Activated naive CD8-positive, alpha-beta T cell treated with anti-CD3 and anti-CD28 coated beads, Interleukin-2, amount 50 U/mL, for 24 hours (primary cell): ENCODE measurements at places on chromosomes 4 and X.

- no peak for DNase-seq
Measured at GRCh38 chr4:87490664-87491369, 38.4 kb downstream of the SPARCL1 start.

DNA sequence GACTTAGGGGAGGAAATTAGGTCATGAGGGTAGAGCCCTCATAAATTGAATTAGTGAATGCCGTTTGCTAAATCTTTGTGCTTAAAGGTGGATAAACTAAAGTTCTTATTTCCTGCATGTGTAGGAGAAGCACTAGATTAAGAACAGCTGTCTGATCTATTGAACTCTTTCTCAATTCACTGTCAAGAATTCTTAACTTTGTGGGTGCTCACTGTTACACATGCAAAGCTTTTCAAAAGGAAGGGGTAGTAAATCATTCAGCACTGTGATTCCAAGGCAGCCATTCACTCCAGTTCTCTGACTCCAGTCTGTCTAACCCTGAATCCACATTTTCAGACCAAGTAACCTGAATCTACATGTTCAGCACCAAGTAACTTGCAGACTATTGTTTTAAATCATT lies 1520.1 kb downstream of the PCDH18 start:
- DNase-seq = no peak

- no peak for DNase-seq
Measured at GRCh38 chr4:38030023-38030422, 69.8 kb downstream of the PTTG2 start.

DNA sequence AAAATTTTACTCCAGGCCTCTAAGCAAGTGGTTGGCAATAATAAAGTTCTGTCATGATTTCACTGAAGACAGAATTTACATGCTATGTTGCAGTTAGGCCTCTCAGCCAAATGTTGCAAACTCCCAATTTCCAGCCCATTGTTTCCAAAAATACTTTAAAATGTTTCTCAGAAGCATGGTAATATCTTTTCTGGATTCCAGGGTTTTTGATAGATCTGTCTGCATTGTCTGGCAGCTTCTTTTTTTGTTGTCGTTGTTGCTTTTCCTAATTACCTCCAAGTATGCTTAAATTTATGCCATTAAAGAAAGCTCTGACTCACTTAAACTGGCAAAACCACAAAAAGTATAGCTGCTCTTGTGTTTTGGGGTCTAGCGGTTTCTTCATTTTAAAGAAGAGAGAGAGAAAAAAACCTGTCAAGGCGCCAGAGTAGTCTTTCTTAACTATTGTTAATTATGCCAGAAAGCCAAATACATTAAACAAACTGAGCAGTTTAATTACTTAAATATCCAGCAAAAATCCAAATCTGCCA lies 97.0 kb downstream of the AGTR2 start:
- DNase-seq = no peak

- DNase-seq = no peak
Measured at GRCh38 chr4:140809676-140810075, 53.5 kb upstream of the TBC1D9 start.

DNA sequence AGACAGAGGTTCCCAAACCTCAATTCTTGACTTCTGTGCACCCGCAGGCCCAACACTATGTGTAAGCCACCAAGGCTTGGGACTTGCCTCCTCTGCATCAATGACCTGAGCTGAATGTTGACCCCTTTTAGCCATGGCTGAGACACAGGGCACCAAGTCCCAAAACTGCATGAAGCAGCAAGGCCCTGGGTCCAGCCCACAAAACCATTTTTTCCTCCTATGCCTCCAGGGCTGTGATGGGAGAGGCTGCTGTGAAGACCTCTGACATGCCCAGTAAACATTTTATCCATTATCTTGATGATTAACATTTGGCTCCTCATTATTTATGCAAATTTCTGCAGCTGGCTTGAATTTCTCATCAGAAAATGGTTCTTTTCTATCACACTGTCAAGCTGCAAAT lies 85.4 kb downstream of the ITM2A start:
- no peak for DNase-seq

DNA sequence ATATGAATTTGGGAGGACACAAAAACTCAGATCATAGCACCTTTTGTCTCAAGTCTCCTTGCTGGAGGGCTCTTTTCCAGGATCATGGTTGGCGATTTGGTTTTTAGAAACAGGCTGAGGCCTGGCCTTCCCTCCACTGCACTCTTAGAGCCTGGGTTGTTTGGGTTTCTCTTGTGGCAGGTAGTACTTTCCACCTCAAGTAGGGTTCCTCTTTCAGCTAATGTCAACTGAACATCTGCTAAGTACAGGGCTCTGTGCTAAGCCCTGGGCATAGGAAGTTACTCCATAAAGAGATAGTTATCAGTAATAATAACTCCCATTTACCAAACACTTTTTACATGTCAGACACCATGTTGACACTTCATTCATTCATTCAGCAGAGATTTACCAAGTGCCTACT lies 28.2 kb upstream of the APLN start:
- DNase-seq = no peak

DNA sequence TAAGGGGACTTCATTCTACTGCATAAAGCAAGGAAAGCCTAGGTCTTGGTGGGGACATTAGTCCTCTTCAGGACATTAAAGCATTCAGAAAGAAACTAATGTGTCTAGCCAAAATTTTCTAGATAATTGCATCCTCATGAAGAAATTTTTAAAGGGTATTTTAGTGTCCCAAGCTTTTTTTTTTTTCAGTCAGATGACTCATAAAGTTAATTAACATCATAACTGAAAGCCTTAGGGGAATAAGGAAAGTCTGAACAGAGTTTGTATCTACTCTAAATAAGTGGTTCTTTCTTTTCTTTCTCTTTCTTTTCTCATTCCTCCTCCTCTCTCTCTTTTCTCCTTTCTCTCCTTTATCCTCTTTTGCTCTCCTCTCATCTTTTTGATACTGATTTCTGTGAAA lies 202.4 kb downstream of the ADAMTS3 start:
- DNase-seq = no peak

DNA sequence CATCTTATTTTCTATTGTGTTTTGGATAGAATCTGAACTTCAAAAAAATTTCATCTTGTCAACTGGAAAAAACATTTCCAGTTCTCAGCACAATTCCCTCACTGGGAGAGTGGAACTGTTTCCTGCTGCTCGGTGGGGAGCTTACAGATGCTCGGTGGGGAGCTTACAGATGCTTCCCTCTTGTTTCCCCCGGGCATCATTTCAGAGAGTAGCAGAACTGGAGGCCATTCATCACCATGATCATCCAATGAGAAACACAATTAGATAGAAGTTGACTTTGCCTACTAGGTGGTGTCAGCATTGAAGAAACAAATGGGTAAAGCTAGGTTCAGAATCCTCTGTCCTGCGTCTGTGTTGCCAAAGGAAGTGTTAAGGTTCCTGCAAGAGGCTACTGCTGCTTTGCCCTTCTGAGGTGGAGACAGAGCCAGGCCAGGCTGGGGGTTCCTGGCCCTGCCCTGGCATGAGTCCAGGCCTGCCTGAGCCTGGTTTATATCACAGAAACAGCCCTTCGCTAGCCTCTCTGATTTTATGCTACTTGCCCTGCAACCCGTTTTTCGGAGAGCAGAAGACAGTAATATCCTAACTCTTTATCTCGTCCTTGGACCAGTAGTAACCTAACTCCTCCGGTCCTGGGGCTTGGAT lies 70.6 kb downstream of the TAPT1 start:
- no peak for DNase-seq

DNA sequence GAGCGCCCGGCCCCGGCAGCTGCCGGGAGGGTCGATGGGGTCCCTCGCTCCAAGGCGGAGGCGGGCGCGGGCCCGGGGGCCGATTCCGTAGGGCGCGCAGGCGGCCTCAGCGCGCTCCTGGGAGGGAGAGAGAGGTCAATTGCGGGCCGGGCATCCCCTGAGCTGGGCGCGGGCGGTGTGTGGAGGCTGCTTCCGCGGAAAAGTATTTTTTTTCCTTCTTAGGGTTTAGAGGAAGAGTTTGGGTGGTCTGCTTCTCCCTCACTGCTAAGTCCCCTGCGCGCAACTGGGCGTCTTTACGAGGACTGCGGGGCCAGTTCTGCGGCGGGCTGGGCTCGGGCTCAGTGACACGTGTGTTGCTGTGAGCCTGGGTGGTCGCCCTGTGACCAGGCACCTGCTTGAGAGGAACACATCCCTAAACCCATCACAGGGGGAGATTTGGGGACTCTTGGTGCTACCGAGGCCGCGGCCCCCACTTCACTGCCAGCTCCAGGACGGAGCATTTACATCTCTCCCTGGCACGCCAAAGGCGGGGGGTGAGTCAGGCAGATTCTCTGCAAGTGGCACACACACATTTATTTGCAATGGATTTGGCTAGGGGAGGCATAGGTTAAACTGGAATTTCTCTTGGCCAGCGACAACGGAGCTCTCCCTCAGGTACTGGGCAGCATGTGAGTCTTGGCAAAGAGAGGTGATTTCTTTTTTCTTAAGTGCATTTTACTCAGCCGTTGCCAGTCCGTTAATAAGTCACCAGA lies 151.2 kb upstream of the SLC4A4 start:
- DNase-seq = peak; percentile 22
